NCI-H345 (cell line): ENCODE measurements at places on chromosomes 6 and 20.

GRCh38 chr6:84193114-84193708 is 34.2 kb downstream of the CEP162 start:
- DNase-seq = no peak

DNA sequence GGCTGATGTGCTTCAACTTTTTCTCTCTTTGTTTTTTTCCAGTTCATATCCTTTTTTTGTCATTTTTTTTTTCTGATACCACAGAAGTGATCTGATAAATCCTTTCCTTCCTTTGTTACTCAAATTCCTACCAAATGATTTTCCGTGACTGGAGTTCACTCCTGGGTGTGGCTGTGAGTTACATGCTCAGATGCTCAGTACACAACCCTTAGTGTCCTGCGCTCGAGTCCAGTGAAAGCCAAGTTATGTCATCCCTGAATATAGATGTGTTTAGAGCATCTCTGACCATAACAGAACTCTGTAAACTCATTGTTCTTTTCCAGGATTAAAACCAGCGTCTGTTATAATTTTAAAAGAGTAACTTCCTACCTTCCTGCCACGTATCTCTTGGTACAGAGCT is 147.2 kb upstream of the AKAP12 start:
- no peak for DNase-seq

DNA sequence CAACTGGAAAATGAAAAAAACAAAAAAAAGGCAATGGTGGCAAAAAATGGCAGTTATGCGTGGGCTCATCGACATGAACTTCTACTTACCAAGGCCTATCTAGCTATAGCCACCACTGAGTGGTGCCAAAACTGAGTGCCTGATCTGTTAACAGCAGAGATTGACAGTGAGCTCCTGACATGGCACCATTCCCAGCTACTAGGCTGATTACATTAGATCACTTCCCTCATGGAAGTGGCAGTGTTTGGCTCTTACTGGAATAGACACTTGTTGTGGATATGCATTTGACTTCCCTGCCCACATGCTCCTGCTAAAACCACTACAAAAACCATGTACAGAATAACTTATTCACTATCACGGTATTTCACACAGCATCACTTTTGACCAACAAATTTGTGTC is 216.1 kb upstream of the SGK1 start:
- DNase-seq = no peak

- peak; percentile 3 for DNase-seq
Observed at GRCh38 chr6:47663462-47664216, 34.7 kb upstream of the ADGRF4 start.

DNA sequence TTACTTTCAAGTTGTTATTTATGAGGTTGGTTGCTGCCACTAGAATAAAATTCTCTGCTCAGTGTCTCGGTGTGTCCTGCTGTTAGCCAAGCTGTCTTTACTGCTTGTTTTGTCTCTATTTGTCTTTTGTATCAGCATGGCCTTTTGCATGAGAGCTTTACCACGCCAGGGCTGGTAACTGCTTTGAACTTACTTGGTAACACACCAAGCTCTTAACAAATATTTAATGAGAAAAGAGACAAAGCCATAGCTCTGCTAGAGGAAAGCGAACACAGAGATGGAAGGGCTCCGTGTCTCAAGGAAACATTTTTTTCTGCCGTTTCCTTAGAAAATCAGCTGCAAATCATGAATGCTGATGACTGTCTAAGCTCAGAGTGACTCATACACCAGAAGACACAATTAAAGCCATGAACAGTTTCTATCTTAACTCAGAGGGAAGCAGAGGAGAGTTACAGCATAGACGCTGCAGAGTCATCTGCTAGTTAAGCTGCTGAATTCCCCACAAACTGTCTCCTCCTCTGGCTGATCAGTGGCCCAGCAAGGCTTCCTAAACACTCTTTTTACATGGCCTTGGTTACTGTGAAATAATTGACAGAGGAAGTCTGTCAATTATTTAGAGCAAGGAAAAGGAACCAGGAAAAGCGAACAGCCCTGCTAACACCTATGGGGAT is 44.8 kb downstream of the AGPAT4 start:
- DNase-seq = no peak

GRCh38 chr6:133609415-133610226 is 279.3 kb upstream of the TCF21 start:
- no peak for DNase-seq

DNA sequence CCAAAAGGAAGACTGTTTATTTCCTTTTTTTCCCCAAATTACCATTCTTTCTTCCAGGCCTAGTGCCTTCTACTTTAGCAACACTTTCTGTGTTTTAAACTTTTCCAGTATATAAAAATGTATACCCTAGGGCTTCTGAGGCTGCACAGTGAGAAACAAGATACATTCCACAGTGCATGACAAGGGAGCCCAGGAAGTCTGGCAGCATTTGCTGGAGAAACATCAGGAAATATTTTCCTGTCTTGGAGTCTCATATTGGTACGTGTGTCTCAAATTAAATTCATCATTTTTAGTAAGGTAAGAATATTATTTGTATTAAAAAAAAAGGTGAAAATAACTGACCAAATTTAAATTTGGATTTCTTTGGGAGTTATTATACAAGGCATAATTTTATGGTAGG is 662.6 kb downstream of the RFPL4B start:
- no peak for DNase-seq

GRCh38 chr6:106572875-106573585 is 56.3 kb downstream of the RTN4IP1 start:
- no peak for DNase-seq

GRCh38 chr20:19453410-19453809 is 241.0 kb downstream of the SLC24A3 start:
- no peak for DNase-seq

- DNase-seq = no peak
Observed at GRCh38 chr6:30568245-30568644, 3.0 kb upstream of the ABCF1 start.
